ENCODE measurements at places on chromosomes 11 and 22. TPM values are rescaled to one million over a fixed set of nuclear protein-coding genes. Genes with fewer than 3 reads are reported as not detected.

Gene OR4P4
- total RNA-seq, result not detected

Gene C11orf87
- not detected for total RNA-seq

Gene OR51B5
- total RNA-seq, result not detected

Gene CDC45
- 114 TPM for total RNA-seq

Gene TH
- not detected for total RNA-seq

Gene TP53I11
- 14.0 TPM for total RNA-seq

GRCh38 chr11:95335989-95336388 is 105.0 kb upstream of the SESN3 start:
- DNase-seq, result no peak

- DNase-seq, result no peak
Measured at GRCh38 chr22:21622011-21622918, 7.6 kb downstream of the YDJC start.

DNA sequence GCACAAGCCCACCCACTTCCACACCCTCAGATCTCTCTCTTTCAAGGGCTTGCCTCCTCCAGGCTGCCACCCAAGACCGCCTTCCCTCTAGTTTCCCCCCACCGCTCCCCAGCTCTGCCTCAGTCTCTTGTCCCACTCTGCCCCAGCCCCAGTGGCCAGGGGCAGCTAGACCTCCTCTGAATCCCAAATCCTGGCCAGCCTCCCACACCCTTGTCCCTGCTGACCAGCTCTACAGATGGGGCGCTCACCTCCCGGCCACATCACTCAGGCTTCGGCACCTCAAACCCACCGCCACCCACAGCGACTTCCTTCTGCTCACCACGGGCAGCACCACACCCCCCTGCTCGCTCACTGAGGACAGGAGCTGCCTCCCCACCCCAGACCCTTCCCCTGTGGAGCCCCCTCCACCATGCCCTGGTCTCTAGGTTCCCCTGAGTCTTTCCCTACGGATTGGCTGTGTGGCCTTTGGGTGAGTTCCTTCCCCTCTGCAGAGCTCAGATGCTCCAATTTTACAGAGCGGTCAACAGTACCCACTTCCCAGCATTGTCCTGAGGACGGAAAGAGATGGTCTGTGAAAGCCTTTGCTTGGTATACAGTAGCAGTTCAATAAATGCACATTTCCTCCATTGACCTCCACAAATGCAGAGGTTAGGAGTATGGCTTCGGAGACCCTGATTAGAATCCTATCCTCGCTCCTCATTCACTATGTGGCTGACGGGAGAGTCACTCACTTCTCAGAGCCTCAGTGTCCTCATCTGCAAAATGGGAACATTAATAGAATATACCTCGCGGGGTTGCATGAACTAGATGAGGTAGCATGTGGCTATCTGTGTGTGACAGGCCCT is 11.5 kb upstream of the SPI1 start:
- DNase-seq, result no peak

GRCh38 chr11:78946945-78947902 is 372.6 kb upstream of the NARS2 start:
- DNase-seq, result no peak

GRCh38 chr22:47367993-47368945 is 605.8 kb downstream of the TBC1D22A start:
- no peak for DNase-seq

GRCh38 chr11:133134314-133135173 is 397.8 kb downstream of the OPCML start:
- DNase-seq, result peak; percentile 36

DNA sequence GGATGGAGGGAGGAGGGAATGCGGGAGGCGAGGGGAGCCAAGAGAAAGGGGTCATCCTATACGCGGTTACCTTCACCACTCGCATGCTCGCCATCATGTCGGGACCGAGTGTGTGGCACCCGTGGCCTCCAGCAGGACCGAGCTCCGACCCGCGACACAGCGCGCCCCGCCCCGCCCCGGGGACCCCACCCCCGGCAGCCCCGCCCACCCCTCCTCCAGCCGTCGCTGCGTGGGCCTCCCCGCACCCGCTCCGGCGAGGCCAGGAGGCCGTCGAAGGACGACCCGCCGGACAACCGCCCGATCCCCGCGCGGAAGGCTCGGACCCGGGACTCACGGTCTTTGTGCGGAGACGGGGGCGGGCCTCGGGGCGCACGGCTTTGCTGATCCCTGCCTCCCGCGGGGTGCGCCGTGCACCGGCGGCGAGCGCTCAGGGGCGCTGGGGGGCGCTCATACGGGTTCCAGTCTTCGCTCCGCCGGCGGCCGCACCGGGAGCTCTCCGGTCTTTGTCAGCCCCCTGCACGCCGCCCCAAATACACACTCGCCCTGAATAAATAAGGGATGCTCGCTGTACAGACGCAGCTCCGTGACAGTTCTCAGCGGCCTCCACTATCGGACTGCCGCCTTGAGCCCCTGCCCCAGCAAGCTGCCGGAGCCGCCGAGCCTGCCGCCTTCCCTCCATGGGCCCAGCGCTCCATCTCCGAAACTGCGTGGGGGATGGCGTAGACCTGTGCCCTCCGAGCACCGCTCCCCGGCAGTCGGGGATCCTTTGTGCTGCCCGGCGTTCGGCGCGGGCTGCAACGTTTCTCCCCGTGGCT is at the start of gene UBE2L6:
Gene UBE2L6, minus strand, starts transcription at position 158 of the 815 bp plus-strand sequence. Its CDS starts 61 bp downstream, at position 97.
- DNase-seq, result peak; percentile 90

- DNase-seq, result no peak
Measured at GRCh38 chr22:24751518-24751917, 23.0 kb downstream of the PIWIL3 start.

GRCh38 chr11:109708184-109708583 is 286.2 kb downstream of the C11orf87 start:
- DNase-seq, result no peak

DNA sequence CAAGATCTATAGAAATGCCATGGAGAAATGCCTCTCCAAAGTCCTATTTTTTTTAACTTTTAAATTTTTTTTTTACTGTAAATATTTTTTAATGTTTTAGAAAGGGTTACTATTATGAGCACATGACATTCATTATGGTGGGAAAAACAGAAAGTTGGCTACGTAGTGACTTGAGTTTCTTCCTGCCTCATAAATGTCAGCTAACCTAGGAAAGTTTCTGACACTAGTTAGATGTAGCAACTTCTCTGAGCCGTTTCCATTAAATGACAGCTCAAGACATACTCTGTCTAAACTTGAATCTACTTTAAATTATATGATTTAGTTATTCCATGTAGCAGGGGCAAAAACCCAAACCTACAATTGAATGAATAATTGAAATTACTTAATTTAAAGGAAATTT is 18.4 kb upstream of the CTSC start:
- no peak for DNase-seq

DNA sequence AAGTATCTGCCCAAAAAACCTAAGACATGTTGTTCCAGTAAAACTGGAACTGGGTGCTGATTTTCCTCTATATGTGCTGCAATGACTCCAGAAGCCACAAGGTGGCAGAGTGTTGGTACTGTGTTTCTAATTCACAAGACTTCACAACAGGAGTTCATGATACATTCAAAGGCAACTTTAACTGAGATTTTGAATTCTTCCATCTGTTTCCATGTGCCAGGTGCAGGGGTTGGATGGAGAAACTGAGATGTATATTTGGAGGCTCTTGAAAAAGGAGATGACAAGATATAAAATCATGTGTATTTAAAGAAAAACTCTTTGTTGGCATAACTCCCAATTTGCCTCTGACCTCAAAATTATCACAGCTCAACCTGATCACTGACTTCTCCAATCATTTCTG is 1098.6 kb upstream of the CCDC90B start:
- peak; percentile 9 for DNase-seq

DNA sequence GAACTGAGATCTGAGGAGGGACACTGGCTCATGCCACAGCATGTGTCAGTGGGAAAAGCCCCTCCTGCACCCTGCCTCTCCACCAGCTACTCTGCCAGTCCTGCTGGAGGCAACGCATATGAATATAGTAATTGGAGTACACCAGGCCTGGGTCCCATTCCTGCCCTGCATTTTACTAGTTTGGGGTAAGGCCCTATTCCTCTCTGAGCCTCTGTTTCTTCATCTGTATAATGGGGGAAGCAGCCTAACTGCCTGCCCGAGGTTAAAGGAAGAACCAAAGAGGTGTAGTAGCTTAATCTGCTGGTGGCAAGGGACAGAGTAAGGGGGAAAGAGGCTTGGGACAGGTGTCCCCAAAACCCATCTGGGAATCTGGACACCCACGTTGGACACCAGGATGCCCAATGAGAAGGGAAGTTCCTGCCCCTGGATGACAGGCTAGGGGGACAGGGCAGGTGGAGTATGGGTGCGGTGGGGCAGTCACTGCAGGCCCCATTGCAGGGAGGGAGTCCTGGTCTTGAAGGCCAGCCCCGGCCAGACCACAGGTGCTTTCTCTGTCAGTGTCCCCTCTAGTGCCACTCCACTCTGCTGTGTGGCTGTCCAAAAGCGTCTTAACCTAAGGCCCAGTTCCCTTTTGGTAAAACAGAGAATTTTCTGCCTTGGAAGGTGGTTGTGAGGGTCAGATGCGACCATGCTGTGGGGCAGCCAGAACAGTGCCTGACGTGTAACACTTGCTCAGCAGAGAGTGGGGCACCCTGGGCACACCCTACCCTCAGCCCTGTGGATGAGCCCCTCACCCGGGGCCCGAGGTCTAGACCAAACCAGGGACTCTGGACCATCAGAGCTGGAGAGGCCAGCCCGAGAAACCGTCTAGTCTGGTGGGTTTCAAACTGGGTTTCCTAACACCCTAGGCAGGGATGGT is 11.5 kb downstream of the TSKU start:
- no peak for DNase-seq

GRCh38 chr11:110032957-110033570 is 60.1 kb upstream of the ZC3H12C start:
- no peak for DNase-seq

DNA sequence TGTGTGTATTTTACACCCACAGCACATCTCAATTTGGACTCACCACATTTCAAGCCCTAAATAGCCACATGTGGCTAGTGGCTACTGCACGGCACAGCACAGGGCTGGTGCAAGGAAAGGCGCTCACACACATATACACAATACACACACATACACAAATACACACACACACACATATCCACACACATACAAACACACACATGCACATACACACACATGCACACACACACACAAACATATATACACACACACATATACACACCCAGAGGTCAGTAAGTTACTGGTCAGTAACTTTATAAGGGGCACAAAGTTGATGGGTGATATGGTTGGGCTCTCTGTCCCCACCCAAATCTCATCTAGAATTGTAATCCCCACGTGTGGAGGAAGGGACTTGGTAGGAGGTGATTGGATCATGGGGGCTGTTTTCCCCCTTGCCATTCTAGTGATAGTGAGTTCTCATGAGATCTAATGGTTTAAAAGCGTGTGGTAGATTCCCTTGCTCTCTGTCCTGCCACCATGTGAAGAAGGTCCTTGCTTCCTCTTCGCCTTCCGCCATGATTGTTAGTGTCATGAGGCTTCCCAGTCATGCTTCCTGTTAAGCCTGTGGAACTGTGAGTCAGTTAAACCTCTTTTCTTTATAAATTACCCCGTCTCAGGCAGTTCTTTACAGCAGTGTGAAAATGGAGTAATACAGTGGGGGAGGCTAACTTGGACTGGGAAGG is 37.6 kb upstream of the DKK3 start:
- DNase-seq, result no peak

DNA sequence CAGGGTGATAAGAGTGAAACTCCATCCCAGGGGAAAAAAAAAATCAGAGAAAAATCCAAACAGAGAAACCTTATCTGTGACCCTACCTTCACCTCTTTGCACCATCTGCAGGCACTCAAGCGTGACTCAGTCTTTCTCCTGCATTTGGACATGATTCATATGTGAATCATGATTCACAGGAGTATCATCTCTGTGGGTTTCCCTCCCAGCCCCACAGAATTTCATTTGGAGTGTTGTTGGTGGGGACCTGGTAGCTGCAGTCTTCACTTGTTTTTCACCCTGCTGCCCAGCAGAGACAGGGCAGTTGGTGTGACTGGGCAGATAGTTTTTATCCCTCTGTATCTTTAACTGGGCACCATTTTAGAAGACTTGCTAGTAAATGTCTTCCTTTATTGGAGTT is 75.7 kb downstream of the DEPDC5 start:
- peak; percentile 58 for DNase-seq

- DNase-seq, result no peak
Measured at GRCh38 chr22:38286915-38287669, 14.3 kb upstream of the TMEM184B start.

DNA sequence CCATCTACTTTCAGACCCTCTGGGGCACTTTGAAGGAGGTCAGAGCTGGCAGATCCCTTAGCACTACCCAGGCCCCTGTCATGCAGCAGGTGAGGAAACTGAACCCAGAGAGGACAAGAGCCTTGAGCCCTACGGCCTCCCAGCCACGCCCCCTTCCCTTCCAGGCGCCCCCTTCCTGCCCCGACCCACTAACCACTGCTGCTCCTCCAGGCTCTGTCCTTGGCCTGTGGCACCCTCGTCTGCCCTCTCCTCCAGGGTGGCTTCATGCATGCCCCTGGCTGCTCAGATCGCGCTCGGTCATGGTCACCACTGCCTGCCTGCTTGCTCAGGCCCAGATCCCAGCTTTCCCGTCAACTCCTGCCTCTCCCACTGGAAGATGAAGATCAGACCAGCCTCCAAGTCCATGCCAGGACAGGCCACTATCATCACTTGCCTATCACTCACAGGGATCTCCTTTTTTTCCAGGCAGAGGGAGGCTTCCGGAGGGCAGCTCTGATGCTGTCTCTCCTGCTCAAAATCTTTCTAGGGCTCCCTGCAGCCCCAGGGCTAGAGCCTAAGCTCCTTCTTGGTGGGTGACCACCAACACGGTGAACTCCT is 30.7 kb downstream of the ELFN2 start:
- no peak for DNase-seq

GRCh38 chr22:27993774-27994350 is 74.8 kb upstream of the PITPNB start:
- no peak for DNase-seq

DNA sequence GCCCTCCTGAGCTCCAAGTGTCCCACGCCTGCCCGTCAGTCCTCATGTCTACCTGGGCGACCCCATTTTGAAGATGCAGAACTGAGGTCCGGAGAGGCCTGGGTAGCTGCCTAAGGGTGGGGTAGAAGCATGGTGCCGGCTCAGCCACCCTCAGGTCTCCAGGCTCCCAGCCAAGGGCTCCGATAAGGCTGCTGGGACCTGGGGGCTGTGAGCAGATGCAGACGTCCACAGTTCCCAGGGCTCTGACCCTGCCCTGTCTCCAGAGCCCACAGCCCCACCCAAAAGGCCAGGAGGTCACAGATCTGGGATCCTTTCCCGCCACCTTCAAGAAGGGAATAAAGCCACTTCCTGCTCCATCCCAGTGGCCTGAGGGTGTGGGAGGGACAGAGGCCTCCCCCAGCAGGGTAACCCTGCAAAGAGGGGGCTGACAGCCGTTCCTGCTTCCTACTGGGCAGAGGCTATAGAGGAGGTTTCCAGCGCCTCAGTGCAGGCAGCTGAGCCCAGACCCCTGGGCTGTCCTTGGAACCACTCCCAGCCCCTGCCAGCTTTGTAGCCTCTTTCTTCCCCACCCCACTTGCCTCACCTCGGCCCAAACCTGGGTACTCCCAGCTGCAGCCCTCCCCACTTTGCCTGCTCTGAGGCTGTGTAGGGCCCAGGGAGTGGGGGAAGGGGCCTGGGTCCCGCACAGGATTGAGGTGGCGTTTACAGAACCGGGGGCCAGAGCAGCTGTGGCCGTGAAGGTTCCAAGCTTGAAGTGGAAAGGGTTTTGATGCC is 85.5 kb downstream of the CDKN1C start:
- no peak for DNase-seq
